ENCODE measurements at places on chromosomes 3 and 15.

DNA sequence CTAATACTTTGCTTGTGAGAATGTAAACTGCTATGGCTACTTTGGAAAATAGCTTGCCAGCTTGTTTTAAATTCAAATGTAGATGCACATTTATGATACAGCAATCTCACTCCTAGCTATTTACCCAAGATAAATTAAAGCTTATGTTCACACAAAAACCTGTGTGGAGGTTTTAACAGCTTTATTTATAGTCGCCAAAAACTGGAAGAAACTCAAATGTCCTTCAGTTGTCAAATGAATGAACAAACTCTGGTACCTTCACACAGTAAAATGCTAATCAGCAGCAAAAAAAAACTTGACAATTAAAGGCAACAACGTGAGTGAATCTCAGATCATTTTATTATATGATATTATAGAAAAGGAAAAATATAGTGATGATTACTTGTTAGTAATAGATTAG, 248.6 kb upstream of the NECTIN3 start:
- DNase-seq: no peak

GRCh38 chr3:118534519-118534918, 500.1 kb downstream of the IGSF11 start:
- no peak for DNase-seq

DNA sequence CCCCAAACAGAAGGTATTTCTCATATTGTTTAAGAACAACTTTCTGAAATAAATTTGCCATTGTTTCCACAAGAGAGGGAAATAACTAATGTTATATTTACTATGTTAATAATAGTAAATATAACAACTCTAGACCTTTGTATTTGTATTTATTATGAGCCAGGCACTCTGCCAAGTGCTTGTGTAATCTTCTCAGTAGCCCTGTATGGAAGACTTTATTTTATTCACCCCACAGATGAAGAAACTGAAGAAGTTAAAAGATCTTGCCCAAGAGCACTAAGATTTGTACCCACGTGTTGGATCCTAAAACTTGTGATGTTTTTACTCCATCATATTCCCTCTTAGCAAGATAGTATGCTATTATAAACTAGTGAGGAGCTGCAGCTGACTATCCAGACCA, 12.0 kb upstream of the GNB4 start:
- no peak for DNase-seq

GRCh38 chr3:192220915-192221314, 506.4 kb downstream of the FGF12 start:
- no peak for DNase-seq

- no peak for DNase-seq
These were observed 343.0 kb downstream of the ROBO1 start for GRCh38 chr3:79424811-79425210.

DNA sequence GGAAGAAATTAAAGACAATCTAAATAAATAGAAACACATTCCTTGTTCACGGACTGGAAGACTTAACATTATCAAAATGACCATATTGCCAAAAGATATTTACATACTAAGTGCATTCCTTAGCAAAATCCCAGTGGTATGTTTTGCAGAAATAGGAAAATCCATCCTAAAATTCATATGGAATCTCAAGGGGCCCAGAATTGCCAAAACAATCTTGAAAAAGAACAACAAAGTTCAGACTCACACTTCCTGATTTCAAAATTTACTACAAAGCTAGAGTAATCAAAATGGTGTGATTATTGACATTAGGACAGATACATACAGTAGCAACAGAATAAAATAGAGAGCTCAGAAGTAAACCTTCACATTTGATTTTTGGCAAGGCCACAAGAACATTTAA, 515.5 kb downstream of the OCA2 start:
- no peak for DNase-seq

DNA sequence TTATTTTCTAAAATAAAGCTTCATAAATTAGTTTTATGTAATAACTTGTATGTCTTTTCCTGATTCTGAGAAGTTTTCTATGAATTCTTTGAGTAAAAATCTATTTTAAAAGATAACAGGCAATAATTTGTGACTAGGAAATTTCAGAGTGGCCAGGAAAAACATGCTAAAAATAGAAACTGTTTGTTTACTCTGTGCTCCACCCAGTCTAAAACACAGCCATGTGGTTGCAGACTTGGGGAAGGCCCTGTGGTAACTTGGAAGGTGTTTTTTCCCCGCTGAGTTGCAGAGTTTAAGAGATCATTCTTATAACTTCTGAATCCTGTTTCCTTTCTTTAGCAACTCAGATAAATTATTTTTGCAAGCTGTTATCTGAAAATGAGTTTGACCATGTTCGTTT, 21.9 kb downstream of the PLCL2 start:
- no peak for DNase-seq

DNA sequence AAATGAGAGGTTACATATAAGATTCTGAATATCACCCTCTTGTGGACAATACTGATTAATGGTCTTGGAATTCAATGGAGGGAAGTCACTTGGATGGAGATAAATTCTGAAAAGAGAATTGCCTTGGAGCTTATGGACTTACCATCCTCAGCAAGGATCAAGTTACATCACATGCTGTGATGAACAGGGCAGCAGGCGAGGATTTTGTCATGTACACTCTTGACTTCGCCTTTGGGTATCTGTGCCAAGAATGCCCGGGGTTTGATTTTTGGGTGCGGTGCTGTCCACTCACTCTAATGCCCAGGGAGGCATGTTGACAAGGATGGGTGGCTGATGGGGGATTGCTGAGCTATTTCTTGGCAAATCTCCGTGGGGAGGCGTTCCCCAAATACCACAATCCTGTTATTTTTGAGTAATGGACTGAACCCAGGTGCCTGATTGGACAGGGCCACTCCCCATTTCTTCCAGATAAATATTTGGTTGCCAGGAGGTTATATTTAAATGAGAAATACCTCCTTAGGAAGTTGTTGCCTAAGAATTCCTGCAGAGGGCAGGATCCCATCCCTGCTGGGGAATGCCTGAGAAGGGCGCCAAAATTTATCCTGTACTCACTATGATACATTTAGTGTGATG, 96.3 kb downstream of the TPRG1 start:
- DNase-seq: no peak

DNA sequence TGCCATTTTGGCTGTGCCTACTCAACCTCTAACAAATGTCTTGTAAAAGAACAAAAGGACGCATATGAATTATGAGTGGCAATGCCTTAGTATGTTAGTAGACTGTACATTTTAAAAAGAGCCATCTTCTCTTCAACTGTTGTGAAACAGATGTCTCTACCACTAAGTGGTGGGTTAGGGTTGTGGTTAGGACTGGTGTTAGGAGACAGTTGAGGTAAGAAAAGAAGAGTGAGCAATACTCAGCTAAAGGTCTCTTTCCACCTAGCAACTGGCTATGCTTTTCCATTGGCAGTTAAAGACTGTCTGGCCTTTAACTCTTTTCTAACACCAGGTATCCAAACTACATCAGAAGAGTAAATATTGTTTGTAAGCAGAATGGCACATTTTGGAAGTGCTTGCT, 221.7 kb upstream of the TBC1D5 start:
- no peak for DNase-seq

- DNase-seq: peak; percentile 18
These were observed 196.5 kb upstream of the ATP11B start for GRCh38 chr3:182596676-182597410.

DNA sequence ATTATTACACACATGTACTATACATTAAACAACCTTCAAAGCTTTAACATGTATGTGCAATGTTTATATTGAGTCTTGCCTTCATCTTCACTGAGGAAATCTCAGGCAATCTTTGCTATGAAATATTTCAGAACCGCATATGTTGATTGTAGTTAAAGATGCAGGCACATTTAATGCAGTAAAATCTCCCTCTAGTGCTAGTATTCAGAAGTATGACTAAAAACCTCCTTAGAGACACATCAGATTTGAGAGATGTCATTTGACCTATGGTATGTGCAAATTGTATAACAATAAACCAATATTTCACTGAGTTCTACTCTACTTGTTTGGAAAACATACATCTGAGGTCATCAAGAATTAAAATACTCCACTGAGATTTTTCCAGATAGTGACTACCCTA, 123.8 kb upstream of the C15orf61 start:
- no peak for DNase-seq

DNA sequence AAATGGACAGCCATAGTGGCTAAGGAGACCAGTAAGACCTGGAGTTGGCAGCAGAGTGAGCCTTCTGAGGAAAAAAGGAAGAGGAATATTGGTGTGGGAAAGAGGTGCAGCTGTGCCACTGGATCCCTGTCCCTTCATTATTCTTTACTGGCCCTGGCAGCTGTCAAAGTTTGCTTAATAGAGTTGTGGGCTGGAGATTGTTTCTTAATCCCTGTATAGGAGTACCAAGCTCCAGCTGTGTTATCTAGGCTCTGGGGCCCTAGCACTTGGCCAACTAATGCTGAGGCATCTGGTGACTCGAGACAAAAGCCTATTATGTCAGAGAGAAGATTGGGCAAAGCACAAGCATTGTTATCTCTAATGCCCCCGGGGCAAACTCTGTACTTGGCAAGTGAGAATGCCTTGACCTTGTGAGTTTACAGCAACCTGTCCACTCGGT, 61.4 kb downstream of the ZNF609 start:
- DNase-seq: peak; percentile 15

DNA sequence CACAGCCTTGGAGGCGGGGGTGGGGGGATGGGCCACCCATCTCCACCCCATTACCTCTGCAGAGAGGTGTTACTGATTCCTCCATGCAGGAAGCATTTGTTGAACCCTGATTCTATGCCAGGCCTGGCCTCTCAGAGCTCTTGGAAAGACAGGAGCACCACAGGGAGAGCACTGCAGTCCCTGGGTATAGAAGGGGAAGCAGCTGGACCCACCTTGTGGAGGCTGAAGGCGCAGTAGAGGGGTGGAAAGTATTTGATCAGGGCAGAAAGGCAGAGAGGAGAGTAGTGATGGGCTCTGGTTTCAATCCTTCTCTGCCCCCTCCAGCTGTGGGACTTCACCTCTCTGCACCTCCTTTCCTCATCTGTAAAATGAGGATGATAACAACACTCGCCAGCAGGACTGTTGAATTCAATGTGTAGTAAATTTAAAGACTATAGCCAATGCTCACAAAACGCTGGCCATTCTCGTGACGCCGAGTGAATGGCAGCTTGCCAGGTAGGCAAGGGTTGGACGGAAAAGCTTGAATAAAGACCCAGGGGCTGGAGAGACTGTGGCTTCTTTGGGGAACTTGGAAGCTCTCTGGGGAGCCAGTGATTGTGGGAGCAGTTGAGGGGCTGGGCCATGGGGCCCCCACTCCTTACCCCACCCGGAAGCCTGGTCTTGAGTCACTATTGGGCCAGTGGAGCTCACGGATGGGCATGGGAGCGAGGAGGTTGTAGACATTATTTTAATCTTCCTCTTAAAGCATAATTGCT, 8.0 kb upstream of the CCDC33 start:
- DNase-seq: no peak

DNA sequence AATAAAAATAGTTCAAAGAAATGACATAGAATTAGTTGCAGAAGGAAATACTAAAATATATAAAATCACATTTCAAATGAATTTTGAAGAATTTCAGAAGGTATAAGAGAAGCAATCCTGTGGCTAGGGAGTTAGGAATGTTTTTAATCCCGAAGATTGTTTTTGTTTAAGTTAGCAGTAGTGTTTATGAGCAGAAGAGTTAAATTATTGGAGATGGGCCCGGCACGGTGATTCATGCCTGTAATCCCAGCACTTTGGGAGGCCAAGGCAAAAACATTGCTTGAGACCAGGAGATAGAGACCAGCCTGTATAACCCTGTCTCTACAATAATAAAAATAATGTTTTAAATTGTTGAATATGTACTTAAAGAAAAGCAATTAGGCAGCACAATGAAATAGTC, 432.5 kb downstream of the MFSD1 start:
- no peak for DNase-seq

GRCh38 chr3:89628856-89629670, 521.6 kb downstream of the EPHA3 start:
- no peak for DNase-seq

DNA sequence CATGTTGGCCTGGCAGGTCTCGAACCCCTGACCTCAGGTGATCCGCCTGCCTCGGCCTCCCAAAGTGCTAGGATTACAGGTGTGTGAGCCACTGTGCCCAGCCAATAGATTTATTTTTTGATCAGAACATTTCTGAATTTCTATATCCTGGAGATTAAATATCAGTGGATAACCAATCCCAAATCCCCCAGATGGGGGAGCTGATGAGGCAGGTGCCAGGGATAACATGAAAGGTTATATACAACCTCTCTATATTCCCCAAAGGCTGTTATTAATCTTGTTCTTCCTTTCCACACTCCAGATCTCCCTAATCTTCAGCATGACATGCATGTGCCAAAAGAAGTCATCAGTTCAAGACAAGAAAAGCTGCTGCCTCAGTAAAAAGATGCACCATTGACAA, 112.3 kb downstream of the WDR76 start:
- no peak for DNase-seq

DNA sequence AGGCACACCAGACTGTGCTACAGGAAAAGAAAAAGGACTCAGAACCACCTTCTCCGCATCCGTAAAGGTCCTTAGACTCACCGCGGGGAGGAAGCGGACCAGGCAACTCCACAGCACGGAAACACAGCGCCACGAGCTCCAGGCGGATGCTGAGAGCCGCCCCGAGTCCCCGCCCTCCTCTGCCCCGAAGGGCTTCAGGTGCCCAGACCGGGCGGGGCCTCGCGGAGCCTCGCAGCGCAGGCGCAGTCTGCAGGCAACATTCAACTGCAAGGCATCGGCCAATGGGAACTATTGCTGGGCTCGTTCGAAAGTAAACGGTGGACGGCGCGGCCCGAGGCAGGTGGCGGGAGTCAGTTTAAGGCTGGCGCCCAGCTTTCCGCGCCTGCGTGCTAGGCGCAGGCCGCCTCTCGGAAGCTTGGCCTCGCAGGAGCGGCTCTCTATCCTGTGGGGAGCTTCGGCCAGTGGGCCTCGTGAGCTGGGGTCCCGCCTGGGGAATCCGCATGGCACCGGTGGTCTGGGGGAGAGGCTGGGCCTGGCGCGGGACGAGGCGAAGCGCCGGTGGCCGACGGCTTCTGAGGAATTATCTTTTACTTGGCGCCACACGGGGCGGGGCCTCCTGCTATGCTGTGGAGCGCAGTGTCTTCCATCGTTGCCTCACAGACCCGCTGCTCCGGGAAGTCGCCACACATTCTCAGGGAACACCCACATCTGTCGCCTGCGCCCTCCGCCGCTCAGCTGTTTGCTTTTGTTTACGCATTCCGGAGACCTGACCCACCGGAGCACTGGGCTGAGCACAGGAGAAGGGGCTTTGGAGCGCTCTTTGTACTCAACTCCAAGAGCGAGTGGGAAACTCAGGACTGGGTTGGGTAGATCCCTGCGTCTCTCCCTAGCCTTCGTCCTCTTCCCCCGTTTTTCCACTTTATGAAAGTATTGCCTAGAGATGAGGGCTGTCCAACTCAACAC, at the start of gene TRIM59:
Gene TRIM59 (minus strand): TSS at position 151 of the 963 bp plus-strand sequence. CDS start 10,603 bp downstream, outside the sequence.
- peak; percentile 89 for DNase-seq

GRCh38 chr3:111568355-111568754, 26.4 kb downstream of the CD96 start:
- peak; percentile 76 for DNase-seq

DNA sequence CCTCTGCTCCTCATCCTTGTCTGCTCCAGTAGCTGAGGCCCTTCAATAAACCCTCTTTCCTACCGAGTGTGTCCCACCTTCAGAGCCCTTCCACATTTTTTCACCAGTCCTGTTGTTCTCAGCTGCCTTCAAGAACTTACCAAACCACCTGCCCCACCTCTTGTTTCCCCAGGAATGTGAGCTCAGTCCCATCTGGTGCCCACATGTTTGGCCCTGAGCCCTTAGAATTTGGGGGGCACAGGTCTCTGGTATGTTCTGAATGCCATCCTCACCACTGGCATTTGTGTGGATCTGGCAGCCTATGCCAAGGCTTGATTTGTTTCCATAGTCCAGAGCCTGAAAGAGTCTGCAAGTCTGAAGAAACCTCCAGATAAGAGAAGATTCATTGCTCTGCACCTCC, 315.2 kb upstream of the PPP2R3A start:
- no peak for DNase-seq
